Thymus (tissue), 14 donors: ENCODE measurements at places on chromosomes 13 and 19. TPM values are rescaled to one million over a fixed set of nuclear protein-coding genes. Genes with fewer than 3 reads are reported as not detected.

The ILF3 gene
- 60.7 TPM for total RNA-seq

The NFILZ gene
- total RNA-seq, result not detected

The DIAPH3 gene
- total RNA-seq, result 4.5 TPM

The ZNF497 gene
- total RNA-seq, result 0.94 TPM

The UBE2L5 gene
- 0.24 TPM for total RNA-seq

DNA sequence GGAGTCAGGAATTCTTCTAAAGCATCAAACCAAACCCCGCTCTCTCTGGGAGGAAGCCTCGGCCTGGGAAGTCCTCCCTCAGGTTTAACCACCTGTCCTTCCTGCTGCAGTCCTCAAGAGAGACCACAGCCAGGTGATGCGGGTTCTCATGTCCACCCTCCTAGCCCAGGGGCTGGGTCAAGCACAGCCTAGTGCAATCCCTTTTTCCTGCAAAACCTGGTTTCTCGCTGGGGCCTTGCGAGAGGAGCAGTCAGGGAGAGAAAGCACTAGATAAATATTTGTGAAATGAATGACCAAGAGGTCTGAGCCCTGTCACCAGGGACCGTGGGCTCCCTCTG lies 2.4 kb downstream of the SLC8A2 start:
- H3K27ac ChIP-seq, result no peak overlapping the region
- H3K36me3 ChIP-seq, result no peaks in the 10 kb centered on the region
- peaks cover 16% of the 10 kb centered on the region for H3K4me1 ChIP-seq
- no peak for DNase-seq

GRCh38 chr13:45441633-45442032 lies 23.1 kb upstream of the COG3 start:
- no peak overlapping the region for H3K27ac ChIP-seq
- H3K36me3 ChIP-seq, result no peaks in the 10 kb centered on the region
- no peaks in the 10 kb centered on the region for H3K27me3 ChIP-seq
- no peaks in the 10 kb centered on the region for H3K4me1 ChIP-seq

GRCh38 chr13:91135968-91136367 lies 211.5 kb upstream of the MIR17HG start:
- no peak overlapping the region for H3K4me3 ChIP-seq
- no peak overlapping the region for H3K27ac ChIP-seq
- no peak for DNase-seq
- no peaks in the 10 kb centered on the region for H3K27me3 ChIP-seq
- no peaks in the 10 kb centered on the region for H3K36me3 ChIP-seq

DNA sequence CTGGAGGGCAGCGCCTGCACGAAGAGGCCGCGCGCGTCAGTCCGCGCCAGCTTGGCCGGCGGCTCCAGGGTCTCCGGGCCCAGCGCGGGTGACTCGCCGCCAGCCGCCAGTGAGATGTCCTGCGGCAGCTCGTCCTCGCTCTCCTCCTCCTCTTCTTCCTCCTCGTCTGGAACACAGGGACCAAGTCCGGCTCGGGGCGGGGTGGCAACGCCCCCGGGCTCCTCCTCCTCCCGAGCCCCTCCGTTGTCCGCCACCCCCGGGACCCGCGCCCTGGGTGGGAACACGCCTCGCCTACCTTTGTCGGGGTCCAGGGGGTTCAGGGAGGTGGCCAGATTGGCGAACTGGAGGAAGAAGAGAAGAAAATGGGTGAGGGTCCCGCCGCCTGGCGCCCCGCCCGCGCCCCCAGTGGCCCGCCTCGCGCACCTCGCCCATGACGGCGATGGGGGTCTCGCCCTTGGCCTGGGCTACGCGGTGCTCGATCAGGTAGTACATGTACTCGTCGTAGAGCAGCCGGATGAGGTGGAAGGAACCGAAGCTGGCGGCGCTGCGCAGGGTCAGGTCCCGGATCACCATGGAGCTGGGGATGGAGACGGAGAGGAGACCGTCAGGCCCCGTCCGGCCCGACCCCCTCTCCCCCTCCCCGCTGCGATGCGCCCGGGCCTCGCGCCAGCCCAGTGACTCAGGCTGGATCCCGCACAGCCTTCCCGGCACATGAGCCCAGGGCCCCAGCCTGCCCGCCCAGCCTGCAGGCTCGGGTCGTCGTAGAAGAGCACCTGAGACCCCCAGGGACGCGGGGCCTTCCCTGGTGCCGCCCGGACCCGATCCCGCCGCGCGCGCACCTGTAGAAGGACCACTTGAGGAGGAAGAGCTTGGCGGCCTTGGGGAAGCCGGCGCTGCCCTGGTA lies 10.6 kb downstream of the DCAF15 start:
- H3K36me3 ChIP-seq, result peaks cover 94% of the 10 kb centered on the region
- DNase-seq, result no peak
- H3K27ac ChIP-seq, result no peak overlapping the region

- no peaks in the 10 kb centered on the region for H3K36me3 ChIP-seq
- H3K27me3 ChIP-seq, result no peaks in the 10 kb centered on the region
- H3K27ac ChIP-seq, result no peak overlapping the region
- DNase-seq, result no peak
- H3K4me3 ChIP-seq, result no peak overlapping the region
These were observed 133.4 kb upstream of the PEG3 start for GRCh38 chr19:56973713-56974555.

DNA sequence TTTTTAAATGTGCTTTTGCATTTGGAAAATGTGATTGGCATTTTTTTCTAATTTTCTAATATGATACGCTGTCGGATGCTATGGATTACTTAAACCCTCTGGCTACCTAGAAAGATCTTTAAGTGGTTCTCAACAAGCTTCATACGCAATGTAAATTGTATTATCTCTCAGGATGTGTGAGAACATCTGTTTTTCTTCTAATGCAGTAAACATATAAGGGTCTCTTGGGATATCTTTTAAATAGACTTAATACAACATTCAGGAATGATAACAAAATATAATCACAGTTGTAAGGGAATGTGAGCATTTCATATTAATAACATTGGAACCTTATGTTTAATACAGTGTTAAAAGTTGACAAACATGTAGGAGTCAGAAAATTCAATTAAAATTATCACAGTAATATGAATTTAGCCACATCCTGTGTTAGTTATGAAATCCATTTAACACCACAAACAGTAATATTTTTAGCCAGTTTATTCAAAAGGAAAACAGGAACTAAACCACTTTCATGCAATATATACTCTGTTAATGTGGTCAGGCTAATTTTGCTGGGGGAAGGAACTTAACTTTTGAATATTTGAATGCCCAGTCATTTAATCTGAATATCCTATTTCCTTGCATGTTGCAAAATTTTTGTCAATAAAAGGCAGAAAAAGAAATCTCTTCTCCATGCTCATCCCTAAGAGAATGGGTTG lies 15.0 kb upstream of the ALOX5AP start:
- no peaks in the 10 kb centered on the region for H3K27me3 ChIP-seq
- H3K27ac ChIP-seq, result no peak overlapping the region
- H3K4me1 ChIP-seq, result no peaks in the 10 kb centered on the region
- H3K36me3 ChIP-seq, result no peaks in the 10 kb centered on the region
- no peak overlapping the region for H3K4me3 ChIP-seq

DNA sequence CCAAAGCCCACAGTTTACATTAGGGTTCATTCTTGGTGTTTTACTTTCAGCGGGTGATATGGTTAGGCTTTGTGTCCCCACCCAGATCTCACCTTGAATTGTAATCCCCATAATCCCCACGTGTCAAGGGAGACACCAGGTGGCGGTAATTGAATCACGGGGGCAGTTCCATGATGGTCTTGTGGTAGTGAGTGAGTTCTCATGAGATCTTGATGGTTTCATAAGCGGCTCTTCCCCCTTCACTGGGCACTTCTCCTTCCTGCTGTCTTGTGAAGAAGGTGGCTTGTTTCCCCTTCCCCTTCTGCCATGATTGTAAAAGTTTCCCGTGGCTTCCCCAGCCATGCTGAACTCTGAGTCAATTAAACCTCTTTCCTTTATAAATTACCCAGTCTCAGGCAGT lies 12.0 kb downstream of the FPR2 start:
- H3K27me3 ChIP-seq, result no peaks in the 10 kb centered on the region
- H3K4me3 ChIP-seq, result no peak overlapping the region
- DNase-seq, result no peak
- no peak overlapping the region for H3K27ac ChIP-seq
- no peaks in the 10 kb centered on the region for H3K36me3 ChIP-seq
